Stimulated activated CD4-positive, alpha-beta T cell treated with anti-CD3 and anti-CD28 coated beads, Interleukin-2, amount 100 ng/mL, for 24 hours (primary cell): ENCODE measurements at places on chromosomes 1 and 21.

GRCh38 chr1:76029331-76029730 is 45.2 kb upstream of the ST6GALNAC3 start:
- DNase-seq, result no peak

GRCh38 chr1:86324130-86324822 is 71.8 kb downstream of the ODF2L start:
- DNase-seq, result no peak

DNA sequence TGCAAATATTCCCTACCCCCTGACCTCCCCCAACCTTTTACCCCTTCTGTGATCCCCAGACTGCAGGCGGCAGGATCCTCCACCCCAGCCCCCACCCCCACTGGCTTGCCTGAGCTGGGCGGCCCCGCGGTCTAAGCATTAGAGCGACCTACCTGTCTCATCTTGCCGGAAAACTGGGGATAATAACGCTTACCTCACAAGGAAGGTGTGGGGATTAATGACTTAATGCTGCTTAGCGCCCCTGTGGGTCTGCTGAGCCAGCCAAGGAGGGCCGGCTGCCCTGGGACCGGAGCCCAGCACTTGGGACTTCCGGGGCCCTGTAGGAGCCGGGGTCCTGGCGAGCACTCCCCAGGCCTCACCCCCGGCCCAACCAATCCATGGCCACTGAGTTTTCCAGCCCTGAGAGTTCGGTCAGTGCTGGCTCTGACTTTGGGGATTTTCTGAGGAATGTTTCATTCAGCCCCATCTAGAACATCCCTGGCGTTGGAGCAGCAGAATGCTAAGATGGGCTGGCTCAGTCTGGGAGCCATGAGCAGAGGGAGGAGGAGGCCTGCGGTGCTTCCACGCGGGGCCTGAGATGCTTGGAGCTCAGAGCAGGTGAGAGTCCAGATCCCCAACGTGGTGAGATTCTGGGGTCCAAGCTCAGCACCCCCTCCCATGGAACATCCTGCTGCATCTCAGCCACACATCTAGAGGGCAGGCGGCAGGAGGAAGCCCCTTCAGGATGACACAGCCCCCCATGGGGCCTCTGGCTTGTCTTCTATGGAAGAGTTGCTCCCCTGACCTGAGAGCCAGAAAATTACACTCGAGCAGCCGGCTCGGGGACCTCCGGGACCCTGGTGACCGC is 97.9 kb downstream of the RIPK4 start:
- DNase-seq, result no peak

DNA sequence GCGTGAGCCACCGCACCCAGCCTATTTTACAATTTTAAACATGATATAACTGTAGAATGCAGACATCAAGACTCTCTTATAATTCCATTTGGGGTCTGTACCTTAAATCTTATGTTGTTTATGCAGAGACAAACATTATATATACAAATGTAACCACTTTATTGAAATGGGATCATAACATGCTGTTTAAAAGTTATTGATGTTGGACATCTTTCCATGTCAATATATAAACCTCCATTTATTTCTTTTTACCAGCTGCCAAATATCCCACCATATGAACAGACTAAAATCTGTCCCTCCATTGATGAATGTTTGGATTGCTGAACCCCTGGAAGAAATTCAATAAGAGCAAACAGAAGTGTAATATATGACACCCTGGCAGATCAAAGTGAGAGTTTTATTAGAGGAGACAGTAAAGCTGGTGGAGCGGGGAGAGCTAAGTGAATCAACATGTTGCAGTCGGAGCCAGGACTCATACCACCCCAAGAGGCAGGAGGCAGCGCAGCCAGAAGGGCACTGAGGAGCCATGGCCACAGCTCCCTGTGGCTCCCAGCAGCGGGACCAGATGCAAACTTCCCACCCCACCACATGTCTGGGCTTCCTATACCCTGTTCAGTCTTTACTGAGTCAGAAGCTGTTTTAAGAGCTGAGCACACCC is 4.7 kb upstream of the PCSK9 start:
- DNase-seq, result no peak
